ENCODE measurements at places on chromosomes 2 and 18. TPM values are rescaled to one million over a fixed set of nuclear protein-coding genes. Genes with fewer than 3 reads are reported as not detected.

Gene SDC1
- 1.4 TPM for total RNA-seq

Gene GBX2
- total RNA-seq: 8.1 TPM

Gene KRTCAP3
- not detected for total RNA-seq

Gene AMER3
- total RNA-seq: not detected

Gene CMPK2
- 30.0 TPM for total RNA-seq

Gene TBC1D8
- total RNA-seq: 32.7 TPM

Gene STON1
- total RNA-seq: 2.9 TPM

Gene C2orf15
- total RNA-seq: not detected

Data from mammary microvascular endothelial cell (primary cell).